Stimulated activated CD8-positive, alpha-beta memory T cell treated with anti-CD3 and anti-CD28 coated beads, Interleukin-4, amount 100 ng/mL, for 24 hours (primary cell): ENCODE measurements at places on chromosomes 7 and 10.

DNA sequence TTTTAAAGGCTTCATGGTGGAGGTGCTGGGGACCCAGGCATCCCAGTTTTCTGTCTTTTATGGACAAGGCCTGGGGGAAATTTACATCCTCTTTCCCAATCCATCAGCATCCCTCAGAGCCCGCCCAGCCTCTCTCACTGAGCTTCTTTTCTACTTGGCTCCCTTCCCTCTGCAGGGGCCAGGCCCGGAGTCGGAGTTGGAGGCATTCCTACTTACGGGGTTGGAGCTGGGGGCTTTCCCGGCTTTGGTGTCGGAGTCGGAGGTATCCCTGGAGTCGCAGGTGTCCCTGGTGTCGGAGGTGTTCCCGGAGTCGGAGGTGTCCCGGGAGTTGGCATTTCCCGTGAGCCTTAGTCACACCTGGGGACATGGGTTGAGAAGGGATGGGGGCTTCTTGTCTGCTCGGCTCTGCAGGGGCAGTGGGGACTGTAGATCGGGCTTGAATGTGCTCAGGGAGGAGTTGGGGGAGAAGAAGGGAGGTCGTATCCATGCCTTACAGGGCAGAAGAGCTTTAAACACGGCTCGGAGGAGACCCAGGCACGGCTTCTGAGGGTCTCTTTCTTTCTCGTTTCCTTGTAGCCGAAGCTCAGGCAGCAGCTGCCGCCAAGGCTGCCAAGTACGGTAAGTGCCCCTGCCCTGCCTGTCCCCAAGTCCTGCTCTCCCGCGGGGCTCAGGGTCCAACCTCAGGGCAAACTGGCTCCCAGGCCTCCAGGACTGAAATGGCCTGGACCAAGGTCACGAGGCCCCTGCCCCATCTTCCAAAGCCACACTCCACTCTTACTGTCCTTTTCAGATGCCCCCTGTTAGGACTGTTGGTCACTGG, 27.3 kb upstream of the LIMK1 start:
- no peak for DNase-seq

DNA sequence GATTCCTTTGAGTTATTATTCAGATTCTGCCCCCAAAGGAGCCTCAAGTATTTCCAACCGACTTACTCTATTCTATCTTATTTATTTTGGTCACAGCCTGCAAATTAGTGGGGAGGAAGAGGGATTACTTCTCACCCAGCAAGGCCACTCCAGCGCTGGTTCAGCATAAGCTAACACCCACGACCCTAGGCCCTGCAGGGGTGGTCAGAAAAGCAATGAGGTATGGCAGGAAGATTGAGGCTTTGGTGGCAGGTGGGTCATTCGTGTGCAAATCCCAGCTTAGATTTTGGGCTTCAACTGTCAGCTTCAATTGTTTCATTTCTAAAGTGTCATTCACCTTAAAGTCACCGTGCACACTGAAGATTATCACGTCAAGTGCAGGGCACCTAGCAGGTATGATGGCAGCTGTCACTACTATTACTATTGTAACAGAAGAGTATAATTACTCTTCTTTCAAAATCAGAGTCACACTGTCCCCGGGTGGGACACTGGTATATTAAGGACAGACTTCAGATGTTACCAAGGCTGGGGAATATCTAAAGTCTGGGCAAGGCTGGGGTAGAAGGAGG, 48.8 kb upstream of the OPTN start:
- DNase-seq = no peak

DNA sequence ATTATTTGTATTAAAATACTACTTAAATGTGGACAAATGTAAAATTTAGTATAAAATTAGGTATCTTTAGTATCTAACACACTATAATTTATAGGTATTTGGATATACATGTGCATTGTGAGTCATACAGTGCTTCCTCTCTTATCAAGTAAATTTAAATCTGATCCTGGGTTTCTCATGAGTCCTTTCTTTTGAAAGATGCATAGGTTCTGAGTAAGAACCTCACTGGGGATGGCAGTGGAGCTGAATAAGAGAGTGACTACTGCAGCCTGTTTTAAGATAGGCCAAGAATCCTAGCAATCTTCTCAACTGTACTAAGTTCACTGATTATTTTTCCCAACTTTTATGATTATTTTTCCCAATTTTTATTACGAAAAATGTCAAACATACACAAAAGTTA, 16.2 kb downstream of the CEP55 start:
- DNase-seq = no peak

- no peak for DNase-seq
These were observed 195.0 kb upstream of the SVIL start for GRCh38 chr10:29829776-29830175.

DNA sequence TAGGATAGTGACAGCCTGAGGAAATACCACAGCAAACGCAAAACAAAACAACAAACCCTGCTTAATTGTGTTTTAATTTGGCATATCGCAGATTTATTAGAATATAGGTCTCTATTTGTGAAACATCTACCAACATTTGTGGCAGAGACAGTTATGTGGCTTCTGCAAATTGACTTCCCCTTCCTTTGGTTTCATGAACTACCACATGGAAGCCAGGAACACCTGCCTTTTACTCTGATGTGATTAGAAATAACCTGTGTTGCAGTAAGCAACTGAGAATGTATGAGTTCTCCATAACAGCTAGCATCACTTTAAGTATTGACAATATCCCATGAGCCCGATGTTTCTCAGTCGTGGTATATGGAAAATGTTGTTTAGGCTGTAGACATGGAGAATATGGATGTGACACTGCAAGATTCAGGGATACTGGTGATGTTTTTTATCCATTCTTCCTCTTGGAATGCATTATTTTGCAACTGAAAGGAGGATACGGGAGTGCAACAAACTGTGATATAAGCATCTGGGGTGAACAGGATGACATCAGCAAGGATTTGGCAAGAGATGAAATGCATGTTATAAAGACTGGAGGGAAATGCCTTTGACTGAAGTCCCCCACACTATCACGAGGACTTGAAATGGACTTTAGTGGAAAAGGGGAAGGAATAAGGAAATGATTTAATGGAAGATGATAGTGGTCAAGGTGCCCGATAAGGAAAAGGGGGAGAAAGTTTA, 95.9 kb downstream of the CUBN start:
- no peak for DNase-seq

GRCh38 chr10:12729885-12730284, 271.6 kb downstream of the CCDC3 start:
- no peak for DNase-seq

DNA sequence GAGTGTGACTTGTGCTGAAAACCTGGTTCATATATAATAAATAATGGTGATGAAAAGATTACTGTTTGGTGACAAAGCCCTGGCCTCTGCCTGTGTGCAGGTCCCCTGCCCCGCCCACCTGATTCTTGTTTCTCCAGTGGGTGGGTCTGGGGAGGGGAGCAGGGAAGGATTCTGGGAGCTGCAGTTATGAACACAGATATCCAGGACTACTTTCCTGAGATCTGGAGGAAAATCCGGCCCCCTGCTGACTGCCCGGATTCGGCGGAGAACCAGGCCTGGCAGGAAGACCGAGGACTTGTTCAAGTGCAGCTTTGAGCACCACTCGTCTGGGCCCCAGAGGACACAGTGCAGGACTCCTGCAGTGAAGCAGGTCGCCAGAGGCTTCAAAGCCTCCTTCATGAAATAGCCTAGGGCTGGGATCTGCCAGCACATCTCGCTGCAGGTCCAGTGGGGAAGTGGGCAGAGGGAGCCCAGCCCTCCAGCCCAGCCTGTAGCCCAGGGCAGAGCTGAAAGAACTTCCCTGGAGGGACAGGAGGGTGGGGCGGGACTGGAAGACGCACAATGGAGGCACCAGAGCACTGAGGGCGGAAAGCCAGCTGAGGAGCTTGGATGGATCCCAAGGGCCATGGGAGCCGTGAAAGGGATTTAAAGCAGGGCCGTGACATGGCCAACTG, 7.0 kb downstream of the ATP6V0E2 start:
- DNase-seq = no peak

- DNase-seq = no peak
These were observed 109.1 kb downstream of the C10orf90 start for GRCh38 chr10:126561294-126561920.

DNA sequence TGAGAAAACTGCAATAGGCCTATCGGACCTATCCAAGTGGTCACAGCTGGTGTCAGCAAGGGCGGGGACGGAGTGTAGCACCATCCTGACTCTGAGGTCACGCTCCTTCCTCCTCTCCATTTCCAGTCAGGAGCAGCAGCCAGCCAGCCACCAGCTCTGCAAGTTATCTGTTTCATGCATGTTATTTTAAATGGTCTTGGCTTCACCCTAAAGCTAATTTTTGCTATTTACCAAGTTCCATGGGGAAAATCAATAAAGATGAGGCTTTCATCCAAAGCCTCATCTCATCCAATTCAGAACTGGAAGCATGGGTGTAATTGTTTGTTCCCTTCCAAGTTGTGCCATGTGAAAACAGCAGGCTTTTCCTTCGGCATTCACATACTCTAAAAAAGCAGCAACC, 49.3 kb downstream of the ICA1 start:
- DNase-seq = no peak

DNA sequence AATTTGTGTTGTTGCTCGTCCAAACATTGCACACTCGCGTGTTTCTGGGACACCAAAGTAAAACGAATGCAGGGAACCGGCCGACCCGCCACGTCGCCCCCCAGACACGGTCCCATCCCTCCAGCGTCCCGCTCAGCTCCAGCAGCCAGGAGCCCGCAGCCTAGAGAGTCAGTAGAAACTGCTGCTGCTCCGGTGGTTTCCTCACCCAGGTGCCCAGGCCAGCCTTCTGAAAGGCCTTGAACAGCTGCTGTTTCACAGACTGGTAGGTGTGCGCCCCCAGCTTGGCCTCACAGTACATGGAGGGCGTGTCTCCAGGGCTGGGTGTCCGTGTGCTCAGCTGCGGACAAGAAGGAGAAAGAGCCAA, 126.8 kb downstream of the WDR37 start:
- DNase-seq = no peak

- DNase-seq = no peak
These were observed 865.5 kb downstream of the LRMDA start for GRCh38 chr10:76296957-76297356.

DNA sequence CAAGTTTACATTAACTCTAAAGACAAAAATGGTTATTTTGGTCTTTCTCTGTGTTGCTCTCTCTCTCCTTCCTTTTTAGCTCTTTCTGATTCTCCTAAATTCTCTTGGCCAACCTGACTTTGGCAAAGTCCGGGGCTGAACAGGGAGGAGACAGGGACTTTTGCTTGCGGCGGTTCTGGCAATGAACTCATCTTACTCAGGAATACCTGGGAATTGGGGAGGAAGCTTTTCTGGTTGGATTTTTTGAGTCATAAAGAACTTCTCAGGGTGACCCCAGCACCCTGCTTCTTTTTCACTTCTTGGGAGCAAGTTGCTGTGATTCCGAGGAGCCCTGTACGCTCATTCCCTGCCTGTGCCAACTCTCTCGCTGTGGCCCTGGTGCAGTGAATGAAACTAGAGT, 16.0 kb downstream of the GATA3 start:
- DNase-seq = no peak

GRCh38 chr10:69124563-69125268, 738 bp downstream of the VPS26A start:
- DNase-seq = peak; percentile 31

- DNase-seq = no peak
These were observed 300.5 kb downstream of the SORCS1 start for GRCh38 chr10:106864031-106864430.

- DNase-seq = no peak
These were observed 4.5 kb upstream of the TFPI2 start for GRCh38 chr7:93894966-93895640.

DNA sequence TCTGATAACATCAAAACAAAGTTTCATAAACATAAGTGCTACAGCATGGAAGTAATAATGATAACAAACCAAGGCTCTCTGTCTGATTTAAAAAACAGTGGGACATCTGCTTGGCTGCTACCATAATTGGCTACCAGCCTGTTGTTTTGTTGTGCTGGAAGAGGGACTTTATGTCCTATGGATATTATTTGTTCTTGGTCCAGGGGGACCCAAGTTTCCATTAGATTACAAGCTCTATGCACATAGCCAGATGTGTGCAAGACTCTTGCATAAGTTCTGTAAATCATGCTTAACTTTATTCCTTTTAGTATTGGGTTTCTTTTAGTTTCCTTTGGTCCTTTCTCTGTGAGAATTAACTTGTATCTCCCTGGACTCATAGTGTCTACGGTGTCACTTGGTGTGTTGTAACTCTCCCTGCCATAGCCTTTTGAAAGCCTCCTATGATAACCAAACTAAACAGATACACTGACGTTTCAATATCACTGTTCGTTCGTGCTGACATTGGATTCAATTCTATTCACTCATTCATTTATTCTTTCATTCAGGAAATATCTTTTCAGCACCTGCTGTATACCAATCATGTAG, 41.4 kb upstream of the CD36 start:
- DNase-seq = no peak

DNA sequence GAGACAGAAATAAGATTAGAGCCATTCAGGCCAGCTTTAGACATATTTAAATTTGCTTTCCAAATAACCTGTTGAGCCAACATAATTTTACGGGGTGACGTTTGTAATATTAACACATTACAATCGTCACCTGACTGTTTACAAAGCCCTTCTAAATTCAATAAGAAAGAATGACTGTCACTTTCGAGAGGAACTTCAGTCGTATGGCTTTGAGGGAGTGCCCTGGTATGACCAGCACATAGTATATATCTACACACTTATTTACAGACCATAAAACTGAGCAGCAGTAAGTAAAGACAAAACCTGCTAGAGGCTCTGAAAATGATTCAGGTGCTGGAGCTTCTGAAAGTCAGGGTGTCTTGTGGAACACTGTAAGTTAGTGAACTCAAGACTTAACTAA, 62.4 kb downstream of the BLNK start:
- DNase-seq = no peak

GRCh38 chr7:104758504-104758903, 255.5 kb upstream of the KMT2E start:
- DNase-seq = no peak

GRCh38 chr10:3533296-3533695, 251.7 kb downstream of the KLF6 start:
- DNase-seq = no peak

DNA sequence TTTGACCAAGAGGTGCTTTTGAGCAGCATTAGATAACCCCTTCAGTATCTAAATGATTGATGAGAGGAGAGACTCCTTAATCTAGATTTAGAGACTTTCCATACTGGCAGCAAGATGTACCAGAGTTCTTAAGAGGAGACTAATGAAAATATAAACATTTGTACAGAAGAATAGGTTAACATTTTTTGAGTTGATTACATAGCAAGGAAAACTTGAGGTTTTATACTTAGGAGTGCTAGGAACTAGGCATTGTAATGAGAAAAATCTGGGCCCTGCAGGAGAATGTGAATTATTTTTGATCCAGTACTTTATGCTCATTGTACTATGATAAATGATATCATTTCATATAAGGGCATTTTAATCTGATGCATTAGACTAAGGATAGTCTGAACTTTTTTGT, 261.7 kb downstream of the EXOC4 start:
- no peak for DNase-seq

GRCh38 chr10:29227201-29227600, 61.7 kb upstream of the LYZL1 start:
- DNase-seq = no peak
